ENCODE measurements at places on chromosomes 13 and 19. TPM values are rescaled to one million over a fixed set of nuclear protein-coding genes. Genes with fewer than 3 reads are reported as not detected.

A1BG gene
- 11.7 TPM for total RNA-seq

SLC7A10 gene
- not detected for total RNA-seq

F2RL3 gene
- total RNA-seq, result not detected

ZNF208 gene
- not detected for total RNA-seq

CCNA1 gene
- total RNA-seq, result 3.5 TPM

LYPD5 gene
- 0.85 TPM for total RNA-seq

TMC4 gene
- total RNA-seq, result 42.1 TPM

AP1M1 gene
- total RNA-seq, result 39.9 TPM

FXYD3 gene
- 157 TPM for total RNA-seq

PRTN3 gene
- total RNA-seq, result not detected

RFPL4A gene
- not detected for total RNA-seq

FFAR2 gene
- total RNA-seq, result 2.2 TPM

CLDND2 gene
- 0.97 TPM for total RNA-seq

RGS9BP gene
- 1.4 TPM for total RNA-seq

KIR3DL1 gene
- total RNA-seq, result not detected

DNA sequence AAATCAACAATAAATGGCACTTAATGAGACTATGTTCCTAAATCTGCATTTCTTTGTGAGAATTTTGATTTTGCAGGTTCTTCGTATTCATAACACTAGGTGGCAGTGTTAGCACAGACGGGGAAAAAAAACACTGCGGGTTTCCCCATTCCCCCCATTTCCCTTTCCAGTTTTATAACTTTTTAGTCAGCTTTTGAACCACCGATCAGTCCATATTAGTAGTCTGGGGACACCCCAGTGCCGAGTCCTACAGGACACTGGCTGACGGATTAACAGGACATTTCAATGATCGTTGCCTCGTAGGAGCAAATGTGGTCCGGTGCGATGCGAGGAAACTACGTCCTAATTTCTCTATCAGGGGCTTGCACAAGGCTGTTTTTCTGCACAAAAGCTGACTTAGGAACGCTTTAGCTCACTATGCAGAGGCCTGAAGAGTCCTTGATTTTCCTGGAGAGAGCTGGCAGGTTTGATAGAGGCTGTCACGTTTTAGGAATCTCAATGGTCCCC lies 234.3 kb downstream of the LMO7 start:
- no peak for DNase-seq

- peak; percentile 77 for DNase-seq
Measured at GRCh38 chr13:21075379-21076249, 14.2 kb upstream of the LATS2 start.

GRCh38 chr13:27113436-27113835 lies 58.2 kb downstream of the USP12 start:
- DNase-seq, result no peak

DNA sequence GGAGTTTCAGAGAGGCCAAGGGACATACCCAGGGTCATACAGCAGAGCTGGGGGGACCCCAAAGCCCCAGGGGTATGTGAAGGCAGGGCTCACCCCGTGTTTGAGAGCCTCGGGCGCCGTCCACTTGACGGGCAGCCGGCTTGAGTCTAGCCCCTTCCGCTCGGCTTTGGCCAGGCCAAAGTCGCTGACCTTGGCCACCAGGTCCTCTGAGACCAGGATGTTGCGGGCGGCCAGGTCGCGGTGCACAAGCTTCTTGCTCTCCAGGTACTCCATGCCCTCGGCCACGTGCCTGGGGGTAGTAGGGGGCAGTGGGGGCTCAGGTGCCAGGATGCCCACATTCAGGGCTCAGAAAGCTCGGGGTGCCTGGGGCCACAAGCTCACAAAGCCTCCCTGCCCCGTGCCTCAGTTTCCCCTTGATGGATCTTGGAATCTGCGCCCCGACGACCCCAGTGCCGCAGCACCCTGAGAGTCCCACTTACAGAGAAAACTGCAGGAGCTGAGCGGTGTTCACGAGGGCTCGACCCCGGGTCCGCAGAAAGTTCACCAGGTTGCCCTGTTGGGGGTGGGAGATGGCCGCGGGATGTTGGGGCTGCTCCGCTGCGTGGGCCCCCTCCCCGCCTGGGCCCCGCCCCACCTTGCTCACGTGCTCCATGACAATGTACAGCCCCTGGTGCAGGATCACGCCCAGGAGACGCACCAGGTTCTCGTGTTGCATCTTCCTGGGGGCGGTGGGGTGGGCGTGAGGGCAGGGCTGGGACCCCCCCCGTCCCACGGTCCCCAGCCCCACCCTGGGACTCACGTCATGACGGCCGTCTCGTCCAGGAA lies 7.1 kb downstream of the MATK start:
- no peak for DNase-seq

- no peak for DNase-seq
Measured at GRCh38 chr13:97727991-97728390, 225.5 kb upstream of the IPO5 start.

GRCh38 chr13:99352351-99353245 lies 45.4 kb upstream of the GPR183 start:
- DNase-seq, result no peak

GRCh38 chr13:32159137-32159869 lies 127.7 kb downstream of the FRY start:
- no peak for DNase-seq

DNA sequence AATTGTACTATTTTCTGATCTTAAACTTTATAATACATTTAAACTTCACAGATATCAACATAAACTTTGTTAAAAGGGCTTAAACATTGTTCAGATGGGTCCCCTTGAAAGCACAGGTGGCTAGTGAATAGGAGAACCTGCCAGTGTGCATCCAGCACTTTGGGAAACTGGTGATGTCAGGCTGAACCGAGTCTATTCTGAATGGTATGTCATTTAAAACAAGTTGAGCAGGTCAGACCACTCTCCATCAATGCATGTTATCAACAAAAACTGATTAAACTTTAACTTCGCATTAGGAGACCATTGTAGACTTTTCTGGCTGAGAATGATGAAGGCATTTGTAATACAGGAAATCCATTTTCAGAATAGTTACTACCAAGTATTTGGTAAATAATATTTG lies 50.1 kb upstream of the FREM2 start:
- no peak for DNase-seq

- no peak for DNase-seq
Measured at GRCh38 chr13:50152655-50153309, 137.5 kb downstream of the KCNRG start.

DNA sequence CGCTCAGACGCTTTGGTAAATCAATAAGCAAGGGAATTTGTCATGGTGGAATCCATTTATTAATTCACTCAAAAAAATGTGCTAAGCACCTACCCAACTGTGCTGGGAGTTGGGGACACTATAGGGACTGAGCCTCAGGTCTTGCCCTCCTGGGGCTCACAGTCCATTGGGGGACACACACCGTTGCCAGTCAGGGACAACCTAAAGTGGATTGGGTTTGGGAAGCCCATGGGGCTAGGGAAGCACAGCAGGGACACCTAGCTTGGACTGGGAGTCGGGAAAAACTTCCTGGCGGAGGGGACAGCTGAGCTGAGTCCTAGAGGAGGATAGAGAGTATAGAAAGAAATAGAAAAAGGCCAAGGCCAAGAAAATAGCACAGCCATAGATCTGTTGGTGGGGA lies 8.5 kb downstream of the FOSB start:
- no peak for DNase-seq

DNA sequence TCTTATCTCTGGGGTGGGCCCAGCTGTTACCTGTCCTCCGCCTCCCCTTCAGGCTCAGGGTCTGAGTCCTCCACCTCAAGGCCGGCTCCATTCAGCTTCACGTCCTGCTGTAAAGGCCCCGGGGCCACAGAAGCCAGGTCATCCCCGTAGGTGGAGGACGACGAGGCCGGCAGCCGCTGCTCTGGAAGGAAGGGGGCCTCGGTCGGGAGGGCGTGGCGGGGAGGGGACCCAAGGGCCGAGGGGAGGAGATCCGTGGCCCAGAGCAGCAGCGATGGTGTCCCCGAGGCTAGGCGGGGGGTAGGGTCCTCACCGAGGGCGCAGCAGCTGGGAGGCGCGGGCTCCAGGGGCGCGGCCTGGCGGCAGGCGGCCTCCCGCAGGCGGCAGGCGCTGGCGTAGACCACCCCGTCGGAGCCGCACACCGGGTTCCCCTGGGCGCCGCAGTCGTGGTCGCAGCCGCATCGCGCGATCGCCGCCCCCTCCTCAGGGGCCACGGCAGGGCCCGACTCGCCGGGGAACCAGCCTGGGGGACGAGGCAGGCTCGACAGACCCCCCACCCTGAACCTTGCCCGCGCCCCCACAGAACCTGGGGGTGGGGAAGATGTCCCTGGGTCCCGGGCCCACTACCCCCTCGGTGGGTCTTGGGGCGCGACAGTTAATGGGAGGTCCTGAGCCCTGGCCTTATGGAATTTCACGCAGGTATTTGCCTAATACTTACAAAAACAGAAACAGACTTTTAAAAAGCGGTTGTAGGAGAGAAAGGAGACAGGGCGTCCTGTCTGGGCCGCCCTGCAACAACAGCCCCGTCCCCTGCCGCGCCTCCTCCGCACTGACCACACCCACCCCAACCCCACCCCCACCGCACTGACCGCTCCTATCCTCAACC lies 7.6 kb downstream of the F2RL3 start:
- no peak for DNase-seq

DNA sequence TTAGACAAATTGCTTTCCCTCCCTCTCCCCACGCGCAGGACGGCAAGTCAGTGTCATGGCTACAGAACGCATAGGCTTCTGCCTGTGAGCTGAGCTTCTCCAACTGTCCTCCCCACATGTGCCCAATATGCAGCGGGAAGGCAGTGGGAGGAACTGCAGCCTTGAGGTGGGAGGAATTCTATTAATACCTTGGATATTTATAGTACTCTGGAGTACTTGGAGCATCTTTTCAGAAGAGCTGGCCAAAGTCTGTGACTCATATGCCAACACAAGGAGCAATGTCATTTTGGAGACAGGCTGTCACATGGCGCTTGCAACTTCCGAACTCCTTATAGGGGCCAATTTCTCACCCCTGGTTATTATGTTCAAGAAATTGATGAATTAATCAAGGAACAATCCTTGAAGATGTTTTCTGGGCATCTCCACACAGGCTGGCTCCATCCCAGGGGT lies 245.0 kb upstream of the SERP2 start:
- no peak for DNase-seq

DNA sequence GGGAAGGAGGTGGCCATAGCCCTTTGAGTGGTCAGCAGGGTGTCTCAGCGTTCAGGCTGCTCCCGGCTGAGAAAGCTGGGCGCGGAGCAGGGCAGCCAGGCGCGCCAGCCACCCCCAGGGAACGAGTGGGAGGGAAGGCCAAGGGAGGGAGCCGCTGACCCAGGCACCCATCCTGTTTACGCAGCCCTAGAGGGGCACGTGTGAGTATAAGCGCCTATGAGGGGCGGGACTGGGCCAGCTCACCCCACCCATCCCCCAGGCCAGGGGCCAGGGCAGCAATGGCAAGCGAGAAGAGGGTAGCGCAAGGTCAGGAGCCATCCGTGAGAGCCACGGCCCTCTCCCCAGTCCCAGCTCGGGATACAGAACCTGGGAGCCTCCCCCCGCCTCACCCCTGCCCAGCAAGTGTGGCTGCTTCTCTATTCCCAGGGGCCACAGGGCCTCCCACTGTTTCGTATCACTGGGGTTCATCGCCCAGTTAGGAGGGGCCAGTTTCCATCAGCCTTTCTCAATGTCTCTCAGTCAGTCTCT lies 897 bp upstream of the DMKN start:
- DNase-seq, result no peak

- no peak for DNase-seq
Measured at GRCh38 chr19:14023404-14024235, 4.3 kb upstream of the RLN3 start.

DNA sequence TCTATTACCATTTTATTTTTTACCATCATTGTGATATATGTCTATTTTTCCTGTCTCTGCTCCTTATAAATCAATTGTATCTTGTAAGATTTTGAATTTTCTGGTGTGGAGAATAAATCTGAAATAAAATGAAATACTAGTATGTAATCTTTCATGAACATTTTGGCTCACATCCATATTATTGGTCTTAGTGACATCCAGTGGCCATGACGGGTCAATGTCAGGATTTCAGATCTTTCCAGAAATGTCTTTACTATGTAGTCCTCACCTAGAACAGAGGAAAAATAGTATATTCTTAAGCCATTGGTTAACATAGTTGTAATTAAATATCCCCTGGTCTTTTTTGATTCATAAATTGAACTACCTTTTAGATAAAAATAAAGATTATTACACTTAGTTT lies 109.8 kb upstream of the GPC6 start:
- no peak for DNase-seq

- no peak for DNase-seq
Measured at GRCh38 chr13:45961468-45961867, 91.1 kb downstream of the ZC3H13 start.

DNA sequence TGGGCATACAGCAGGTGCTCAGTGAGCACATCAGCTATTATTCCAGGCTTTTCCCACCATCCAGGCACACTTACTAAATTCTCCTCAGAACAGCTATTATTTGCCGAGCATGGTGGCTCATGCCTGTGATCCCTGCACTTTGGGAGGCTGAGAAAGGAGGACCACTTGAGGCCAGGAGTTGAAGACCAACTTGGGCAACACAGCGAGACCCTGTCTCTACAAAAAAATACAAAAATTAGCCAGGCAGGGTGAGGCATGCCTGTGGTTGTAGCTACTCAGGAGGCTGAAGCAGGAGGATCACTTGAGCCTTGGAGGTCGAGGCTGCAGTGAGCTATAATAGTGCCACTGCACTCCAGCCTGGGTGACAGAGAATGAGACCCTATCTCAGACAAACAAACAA lies 35.4 kb downstream of the PTPRS start:
- DNase-seq, result no peak

- DNase-seq, result no peak
Measured at GRCh38 chr13:106400289-106400688, 135.2 kb downstream of the EFNB2 start.

DNA sequence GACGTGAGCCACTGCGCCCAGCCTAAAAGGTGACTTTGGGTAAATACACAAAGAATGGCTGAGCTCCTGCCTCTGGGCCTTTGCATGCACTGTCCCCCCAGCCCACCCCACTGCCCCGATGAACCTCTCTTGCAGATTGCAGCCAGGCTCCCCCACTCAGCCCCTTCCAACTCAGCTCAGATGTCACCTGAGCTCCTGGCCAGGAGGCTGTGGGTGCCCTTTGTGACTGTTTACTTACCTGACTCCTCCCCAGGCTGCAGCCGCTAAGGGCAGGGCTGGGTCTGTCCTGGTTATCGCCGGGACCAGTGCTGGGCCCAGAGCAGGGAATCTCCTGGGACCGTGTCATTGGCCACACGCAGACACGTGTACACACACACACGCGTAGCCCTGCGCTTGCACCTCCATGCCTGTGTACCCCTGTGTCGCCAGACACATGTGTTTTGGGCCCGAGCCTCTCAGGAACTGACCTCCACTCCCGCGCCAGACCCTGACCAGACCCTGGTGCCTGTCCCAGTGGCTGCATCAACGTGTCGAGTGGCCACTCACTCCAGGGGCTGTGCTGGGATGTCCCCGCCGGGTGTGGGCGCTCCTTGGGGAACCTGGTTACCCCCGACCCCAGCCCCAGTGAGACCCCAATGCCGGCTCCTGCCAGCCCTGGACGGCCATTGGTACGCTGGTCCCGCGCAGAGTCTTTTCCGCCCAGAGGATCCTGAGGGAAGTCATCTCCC lies 18.7 kb downstream of the EFNA2 start:
- no peak for DNase-seq

GRCh38 chr13:24053519-24054251 lies 106.8 kb upstream of the SPATA13 start:
- DNase-seq, result no peak

GRCh38 chr13:103694033-103694432 lies 627.8 kb upstream of the SLC10A2 start:
- no peak for DNase-seq

GRCh38 chr13:106078191-106078590 lies 457.3 kb downstream of the EFNB2 start:
- DNase-seq, result no peak
